ENCODE measurements at places on chromosomes 5 and 9. TPM values are rescaled to one million over a fixed set of nuclear protein-coding genes. Genes with fewer than 3 reads are reported as not detected.
A peak's percentile ranks its signal among the peaks of the same experiment; 100 is the strongest.

DNA sequence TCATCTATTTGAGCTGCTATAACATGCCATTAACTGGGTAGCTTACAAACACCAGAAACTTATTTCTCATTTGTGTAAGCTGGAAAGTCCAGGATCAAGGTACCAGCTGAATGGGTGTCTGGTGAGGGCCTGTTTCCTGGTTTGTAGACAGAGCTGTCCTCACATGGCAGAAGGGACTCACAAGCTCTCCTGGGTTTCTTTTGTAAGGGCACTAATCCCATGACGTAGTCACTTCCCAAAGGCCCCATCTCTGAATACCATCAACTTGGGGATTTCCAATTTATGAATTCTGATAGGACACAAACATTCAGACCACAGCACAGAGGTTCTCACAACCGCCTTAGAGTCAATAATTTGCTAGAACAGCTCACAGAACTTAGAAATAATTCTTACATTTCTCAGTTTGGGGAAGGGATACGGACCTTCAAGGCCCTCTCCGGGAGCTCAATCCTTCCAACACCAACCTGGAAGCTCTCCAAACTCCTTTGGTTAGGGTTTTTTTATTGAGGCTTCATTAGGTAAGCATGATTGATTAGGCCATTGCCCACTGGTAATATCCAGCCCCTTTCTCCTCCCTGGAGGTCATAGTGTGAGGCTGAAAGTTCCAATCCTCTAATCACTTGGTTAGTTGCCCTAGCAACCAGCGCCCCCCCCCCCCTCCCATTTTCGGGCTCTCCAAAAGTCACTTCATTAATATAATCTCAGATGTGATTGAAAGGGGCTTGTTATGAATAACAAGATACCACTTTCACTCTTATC is 7.6 kb upstream of the DNAJA1 start:
- no peak for DNase-seq

DNA sequence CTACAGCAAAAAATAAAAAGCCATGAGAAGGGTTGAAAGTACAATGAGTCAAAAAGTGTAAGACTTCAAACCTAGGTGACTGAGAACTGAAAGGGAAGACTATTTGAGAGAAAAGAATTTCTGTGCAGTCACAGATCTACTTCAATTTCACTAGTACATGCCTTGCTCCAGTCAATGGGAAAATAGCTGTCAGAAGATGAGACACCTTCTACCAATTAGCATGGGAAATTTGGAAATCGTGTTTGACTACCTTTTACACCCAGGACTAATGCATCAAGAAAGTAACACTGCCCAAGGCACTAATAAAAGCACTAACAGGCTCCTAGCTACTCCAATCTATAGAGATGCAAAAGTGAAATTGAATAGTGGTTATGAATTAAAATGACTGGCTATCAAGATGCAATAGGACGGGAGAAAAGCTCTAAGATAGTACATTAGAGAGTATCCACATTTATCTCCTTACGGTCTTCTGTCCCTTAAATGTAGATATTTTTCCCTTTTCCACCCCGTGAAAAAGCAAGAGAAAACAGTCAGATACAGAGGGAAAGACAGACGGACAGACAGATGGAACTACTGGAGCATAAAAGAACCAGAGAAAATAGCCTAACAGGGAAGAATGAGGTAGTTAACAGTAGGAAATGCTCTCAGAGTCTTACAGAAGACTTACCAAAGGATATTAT is 15.2 kb downstream of the ERP44 start:
- DNase-seq, result no peak

DNA sequence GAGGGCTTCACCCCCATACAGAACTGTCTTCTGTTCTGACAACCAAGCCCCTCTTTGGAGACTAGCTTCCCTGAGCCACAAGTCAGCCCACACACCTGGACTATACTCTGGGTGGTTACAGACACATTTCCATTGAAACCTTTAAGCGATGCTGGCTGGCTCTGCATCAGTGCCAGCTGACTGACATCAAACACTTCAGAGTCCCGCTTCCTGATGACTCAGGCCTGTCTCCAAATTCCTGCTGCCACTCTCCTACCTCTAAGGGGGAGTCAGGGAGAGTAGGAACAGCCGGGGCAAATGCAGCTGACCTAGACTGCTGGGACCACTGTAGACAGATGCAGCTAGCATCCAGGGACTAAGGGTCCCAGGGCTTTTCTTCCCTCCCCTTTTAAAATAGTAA is 59.4 kb downstream of the SIL1 start:
- DNase-seq, result no peak

GRCh38 chr9:26947736-26948135 is 694 bp upstream of the PLAA start:
- no peak for DNase-seq

DNA sequence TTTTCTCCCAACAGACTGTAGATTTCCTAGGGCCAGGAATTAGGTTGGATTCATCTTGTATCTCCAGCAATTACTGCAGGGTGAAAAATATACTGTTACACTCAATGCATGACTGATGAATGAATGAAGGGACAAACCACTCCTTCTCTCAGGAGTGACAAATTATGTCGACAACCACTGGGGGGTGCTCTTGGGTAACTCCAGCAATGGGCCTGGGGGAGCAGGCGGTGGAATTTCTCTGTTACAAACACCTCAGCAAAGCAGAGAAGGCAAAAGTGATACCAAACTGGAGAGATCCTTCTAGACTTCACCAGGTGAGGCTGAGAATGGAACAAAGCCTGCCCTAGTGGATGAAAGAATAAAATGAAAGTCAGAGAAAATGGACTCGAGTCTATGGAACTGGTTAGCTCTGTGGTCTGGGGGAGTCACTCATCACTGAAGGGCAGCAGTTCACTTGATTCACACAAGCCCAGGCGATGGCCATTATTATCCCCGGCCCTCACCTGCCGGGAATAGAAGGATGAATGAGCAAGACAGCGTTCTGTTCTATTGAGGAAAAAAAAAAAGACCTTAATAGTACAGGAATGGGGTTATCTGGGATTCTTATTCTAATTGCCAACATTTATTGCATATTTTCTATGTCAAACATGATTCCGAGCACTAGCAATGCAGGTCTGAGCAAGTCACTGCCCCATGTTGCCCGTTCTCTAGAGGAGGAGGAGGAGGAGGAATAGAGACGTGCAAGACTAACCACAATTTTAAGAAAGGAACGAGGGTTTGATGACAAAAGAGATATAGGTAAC is 341.1 kb downstream of the ASTN2 start:
- DNase-seq, result no peak

DNA sequence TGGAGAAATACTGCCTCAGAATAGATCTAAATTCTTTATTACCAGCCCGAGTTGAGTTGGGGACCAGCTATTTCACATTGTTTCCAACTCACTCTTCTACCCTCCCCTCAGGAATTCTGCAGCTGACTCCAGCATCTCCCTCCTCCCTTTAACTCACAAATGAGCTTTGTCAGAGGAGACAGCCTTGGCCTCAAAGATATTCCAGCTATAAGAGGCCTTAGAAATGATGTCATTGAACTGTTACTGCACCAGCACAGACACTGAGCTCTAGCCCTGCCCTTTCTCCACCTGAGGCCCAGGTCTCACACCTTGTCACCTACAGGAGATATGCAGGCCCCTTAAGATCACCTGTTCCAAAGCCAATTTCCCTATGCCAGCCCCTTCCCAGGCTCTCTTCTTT is 78.4 kb upstream of the ATP10B start:
- no peak for DNase-seq

DNA sequence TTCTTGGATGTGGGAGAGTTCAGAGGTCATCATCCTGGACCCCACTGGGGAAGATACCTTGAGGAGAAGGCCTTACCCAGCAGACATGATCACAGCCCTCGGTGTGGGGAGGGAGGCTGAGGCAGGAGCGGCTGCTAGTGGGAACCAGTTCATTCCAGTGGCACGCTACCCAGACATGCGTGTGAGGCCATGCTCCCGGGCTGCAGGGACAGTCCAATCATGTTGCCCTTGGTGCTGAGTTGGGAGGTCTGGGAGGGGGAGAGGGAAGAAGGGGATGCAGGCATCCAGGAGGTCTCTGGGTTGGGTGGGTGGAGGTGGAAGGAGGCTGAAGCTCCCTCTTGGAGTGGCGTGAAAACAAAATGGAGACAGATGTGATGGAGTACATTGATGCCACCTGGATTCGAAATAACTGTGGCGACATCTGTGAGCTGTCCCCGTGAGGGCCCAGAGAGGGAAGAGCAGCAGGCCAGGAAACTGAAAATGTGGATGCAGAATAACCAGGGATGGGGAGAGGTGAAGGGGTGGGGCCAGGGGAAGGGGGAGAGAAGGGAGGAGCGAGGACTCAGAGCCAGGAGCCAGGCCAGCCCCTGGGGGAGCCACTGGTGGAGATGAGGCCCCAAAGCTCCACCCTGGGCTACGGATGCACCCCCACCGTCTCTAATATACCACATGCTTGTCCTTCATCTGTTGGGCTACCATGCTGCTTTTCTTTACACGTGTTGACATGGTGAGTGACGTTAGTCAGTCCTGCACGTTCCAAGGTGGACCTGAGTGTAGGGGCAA is 16.2 kb downstream of the NDUFS6 start:
- no peak for DNase-seq

DNA sequence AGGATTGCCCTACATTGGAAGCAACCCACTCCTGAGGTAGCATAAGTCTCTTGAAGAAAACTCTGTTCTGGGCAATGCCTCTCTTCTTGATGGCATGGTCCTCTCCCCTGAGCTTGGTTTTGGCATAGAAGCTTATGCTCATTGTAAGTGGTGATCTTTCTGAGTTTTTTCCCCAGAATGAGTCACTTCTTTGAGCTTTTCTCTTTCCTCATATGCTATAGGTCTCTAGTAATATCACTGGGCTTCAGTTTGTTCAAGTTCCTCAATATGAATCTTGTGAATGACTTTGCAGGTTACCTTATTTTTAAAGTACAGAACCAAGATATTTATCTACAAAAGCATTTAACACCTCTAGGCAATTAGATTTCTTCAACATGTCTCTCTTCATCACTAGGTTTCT is 76.5 kb upstream of the ATG10 start:
- no peak for DNase-seq

GRCh38 chr5:58499941-58500340 is 8.7 kb downstream of the GAPT start:
- no peak for DNase-seq

GRCh38 chr9:129136446-129137035 is 25.3 kb downstream of the PTPA start:
- DNase-seq, result no peak

GRCh38 chr5:76782444-76782843 is 36.4 kb upstream of the F2RL1 start:
- no peak for DNase-seq

DNA sequence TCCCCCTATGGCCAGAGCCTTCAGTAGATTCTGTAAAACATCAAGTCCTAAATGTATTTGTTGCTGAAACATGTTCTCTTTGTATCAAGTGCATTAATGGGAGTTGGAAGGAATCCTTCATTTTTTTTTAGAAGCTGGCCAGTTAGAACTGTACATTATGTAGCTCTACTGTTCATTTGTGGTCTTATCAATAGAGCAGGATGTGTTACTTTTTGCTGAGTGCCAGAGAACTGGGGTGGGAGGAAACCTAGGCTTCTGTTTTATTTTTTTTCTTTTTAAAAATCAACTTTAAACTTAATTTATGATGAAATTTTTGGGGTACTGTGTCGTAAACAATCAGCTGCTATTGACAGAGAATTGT is 5.1 kb downstream of the PIP5K1B start:
- no peak for DNase-seq

DNA sequence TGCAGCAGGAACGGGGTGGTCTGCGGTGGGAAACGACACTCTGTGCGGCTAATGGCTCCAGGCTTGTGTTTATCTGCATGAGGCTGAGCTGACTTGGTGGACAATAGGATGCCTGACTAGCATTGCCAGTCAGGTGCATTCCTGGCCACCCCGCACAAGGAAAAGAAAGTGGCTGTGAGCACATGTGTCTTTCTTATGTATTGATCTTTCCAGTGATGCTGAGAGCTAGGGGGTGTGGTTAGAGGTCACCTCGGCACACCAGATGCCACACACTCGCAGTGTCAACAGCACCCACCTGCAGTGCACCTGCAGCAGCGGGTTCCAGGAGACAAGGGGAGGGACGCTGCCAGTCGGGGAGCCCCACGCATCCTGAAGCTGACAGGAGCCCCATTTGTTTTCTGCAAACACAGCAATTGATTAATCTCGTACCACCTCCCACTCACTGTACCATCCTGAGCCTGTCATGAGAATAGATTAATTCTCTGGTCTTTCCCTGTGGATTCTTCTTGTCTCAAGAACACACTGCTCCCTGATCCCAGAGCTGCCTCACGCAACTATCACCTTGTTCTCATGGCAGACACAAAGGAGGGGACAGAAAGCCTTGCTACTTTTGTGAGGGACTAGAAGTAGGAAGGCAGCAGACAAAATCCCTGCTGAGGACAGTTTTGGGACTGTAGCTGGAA is 251.7 kb upstream of the WWC1 start:
- no peak for DNase-seq

DNA sequence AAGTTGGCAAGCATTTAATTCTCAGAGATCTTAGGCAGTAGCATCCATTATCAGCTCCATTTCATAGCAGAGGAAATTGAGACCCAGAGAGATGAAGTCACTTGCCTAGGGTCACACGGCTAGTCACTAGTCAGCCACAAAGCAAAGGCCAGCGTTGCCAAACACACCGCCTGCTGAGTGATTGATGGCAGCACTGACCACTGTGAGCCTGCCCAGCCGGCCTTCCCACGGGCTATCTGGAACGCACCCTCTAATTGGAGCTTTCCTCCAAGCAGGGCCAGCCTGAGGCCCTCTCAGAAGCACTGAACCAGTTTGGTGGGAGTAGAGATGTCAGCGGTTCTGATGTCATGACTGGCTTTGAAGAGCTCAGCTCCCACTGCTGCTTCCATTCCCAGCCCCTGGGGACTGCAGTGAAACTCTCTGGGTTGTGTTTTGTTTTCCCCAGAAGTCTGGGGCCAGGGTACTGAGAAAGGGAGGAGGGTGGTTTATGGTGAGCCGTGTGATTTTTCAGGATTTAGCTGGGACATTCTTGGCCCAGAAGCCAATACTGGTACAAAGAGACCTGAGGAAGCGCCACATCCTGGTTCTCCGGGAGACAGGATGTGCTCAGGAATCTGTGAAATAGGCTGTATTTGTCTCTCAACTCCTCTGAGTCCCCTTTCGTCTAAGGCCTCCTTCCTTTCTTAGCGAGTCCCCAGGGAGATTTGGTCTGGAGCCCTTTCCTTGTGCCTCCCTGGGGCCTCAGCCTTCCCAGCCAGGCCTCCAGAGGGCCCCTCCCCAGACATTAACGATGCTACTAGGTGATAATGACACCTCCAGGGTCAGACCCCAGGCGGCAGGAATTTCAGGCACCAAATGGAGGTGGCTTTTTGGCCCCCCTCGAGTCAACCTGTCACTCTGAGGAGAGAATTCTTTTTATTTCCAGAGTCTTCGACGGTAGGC is 44.5 kb downstream of the SPRY4 start:
- DNase-seq, result peak; percentile 35

GRCh38 chr5:1708592-1709141 is 91.0 kb downstream of the MRPL36 start:
- DNase-seq, result no peak

GRCh38 chr9:34994260-34994899 is 4.8 kb downstream of the DNAJB5 start:
- peak; percentile 60 for DNase-seq

The CA9 gene
- not detected for total RNA-seq

The COL15A1 gene
- 38.7 TPM for total RNA-seq

The PCDHA4 gene
- 0.29 TPM for total RNA-seq

The VLDLR gene
- 8.5 TPM for total RNA-seq

The POU5F2 gene
- total RNA-seq, result 3.1 TPM

The PRDM9 gene
- total RNA-seq, result not detected

The CFAP157 gene
- 4.4 TPM for total RNA-seq

The FKTN gene
- total RNA-seq, result 2.6 TPM

The HK3 gene
- 2.6 TPM for total RNA-seq
